ENCODE measurements at places on chromosomes 16 and 17.

GRCh38 chr16:60739737-60740683, 1296.2 kb downstream of the CDH8 start:
- no peak for DNase-seq

- DNase-seq: no peak
These were observed 975 bp downstream of the SNX29 start for GRCh38 chr16:11977376-11978041.

DNA sequence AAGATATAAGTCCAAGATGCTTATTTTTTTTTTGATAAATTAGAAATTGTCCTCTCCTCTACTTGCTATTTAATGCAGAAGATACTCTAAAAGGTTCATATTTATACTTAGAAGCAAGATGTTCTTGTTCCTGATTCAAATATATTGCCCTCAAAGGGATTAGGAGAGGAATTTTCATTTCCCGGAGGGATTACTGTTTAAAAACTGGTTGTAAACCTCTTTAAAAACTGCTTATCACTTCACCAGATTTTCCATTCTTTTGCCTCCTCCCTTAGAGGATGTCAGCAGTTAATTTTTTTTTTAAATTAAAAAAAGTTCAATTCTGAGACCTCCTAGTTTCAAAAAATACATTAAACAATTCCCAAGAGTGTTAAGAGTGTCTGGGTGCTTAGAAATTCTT, 2.8 kb downstream of the TENT4B start:
- no peak for DNase-seq

- no peak for DNase-seq
These were observed 91.4 kb downstream of the SYCE1L start for GRCh38 chr16:77290451-77291115.

DNA sequence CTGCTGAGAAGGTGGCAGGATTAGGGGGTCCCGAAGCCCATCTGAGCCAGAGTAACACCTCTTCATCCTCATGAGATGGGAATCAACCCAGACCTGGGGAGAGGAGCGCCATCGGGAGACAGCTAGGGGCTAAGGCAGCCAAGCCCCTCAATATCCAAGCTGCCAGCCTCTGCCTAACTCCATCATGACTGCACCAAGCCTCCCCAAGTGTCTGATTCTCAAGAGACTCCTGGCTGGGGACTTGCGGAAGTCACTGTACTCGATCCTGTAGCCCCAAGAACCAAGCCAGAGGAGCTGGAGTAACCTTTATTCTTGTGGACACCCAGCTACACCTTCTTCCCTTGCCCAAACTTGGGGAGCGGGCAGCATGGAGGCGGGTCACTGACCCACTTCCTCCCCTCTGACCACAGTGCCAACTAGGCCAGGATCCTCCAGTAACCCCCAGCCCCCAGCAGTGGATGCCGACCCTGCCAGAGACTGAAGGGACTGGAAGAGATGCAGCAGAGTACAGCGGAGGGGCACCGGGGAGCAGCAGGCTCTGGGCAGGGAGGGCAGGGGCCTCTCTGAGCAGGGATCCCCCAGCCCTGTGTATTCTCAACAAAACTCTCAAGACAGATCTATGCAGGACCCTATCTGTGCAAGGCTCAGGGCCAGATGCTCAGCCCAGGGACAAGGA, 13.3 kb downstream of the HDAC5 start:
- DNase-seq: no peak

GRCh38 chr17:66663041-66663606, 171.8 kb upstream of the CACNG5 start:
- DNase-seq: no peak

- no peak for DNase-seq
These were observed 2.1 kb downstream of the FHOD1 start for GRCh38 chr16:67245186-67245585.

DNA sequence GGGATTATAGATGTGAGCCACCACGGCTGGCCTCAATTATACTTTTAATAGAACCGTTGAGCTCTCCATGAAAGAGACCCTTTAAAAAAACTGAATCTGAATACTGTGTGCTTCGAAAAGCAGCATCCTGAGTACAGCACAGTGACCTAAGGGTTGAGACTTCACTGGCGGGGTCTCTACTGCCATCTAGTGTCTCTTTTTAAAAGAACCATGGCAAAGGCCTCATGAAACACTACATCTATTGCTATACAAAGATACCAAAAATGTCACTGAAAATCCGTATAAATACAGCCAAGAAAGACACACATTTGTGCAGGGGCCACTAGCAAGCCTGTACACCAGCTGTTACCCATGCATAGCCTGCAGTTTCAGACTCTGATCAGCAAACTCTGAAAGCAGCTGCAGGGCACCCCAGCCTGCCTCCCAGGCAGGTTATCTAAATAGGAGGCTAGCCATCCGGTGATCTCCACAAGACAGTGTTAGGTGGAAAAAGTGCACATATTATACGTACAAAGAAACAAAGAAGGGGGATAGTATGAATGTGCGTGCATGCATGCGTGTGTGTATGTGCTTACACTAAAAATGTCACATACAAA, 35.3 kb downstream of the NPLOC4 start:
- DNase-seq: peak; percentile 55
